BE2C (cell line): ENCODE measurements at places on chromosomes 2 and 18.

DNA sequence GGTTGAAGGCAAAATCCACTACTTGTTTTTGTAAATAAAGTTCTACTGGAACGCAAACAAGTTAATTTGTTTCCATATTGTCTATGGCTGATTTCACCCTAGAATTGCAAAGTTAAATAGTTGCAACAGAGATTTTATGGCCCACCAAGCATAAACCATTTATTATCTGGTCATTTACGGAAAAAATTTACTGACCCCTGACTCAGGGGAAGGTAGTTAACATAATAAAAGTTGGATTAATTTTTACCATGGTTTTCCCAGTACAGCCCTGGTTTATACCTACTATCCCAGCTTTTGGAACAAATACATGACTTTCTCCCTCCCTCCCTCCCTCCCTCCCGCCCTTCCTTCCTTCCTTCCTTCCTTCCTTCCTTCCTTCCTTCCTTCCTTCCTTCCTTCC lies 588.9 kb upstream of the TMEFF2 start:
- DNase-seq = no peak

DNA sequence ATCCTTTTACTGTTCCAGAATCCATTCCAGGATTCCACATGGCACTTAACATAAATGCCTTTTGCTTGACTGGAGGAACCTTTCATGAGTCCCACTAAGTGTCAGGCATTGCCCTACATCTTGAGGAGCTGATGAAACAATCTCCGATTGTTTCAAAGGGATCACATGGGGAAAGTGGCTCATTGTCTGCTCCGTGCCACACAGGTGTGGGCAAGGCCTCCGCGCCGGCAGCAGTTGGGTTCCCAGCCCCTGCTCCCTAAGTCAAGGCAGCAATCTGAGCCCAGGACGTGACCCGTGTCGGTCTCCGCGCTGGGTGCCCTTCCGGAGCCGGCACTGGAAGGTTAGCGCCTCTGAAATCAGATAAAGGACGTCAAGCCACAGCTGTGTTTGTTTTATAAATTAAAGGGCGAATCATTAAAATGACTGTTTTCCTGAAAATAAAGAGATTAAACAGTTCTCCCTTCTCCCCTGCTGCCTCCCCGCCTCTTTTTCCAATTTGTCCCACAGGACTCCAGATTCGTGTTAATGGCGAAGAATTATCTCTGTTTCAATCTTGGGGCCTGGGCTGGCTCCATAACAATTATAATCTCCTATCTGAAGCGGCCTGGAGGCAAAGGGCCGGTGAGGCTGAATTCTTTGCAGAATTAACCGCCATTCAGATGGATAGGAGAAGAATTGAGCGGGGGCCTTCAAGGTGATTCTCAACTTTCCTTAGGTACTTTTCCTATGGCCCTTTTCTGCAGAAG lies 84.3 kb upstream of the FZD7 start:
- peak; percentile 34 for DNase-seq

DNA sequence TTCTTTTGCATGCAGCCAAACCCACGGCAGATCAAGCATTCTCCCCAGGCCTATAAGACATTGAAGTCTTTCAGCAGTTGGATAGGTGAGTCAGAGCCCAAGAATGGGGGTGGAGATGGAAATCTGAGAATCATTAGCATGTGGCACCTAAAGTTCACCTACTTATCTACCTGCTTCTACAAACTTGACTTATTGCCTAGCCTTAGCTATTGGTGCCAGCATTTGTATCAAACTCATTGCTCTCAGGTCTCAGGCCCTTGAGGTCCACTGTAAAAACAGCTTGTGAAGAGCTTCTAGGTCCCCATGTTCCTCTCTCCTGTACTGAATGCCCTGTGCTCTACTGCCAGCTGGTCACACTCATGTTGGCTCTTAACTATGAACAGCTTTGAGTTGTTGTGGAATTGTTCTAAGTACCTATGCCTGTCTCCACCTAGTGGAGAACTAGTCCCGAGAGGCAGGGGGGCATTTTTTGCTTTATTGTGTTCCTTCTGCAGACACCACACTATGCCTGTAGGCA lies 278.4 kb upstream of the SPRED2 start:
- no peak for DNase-seq

DNA sequence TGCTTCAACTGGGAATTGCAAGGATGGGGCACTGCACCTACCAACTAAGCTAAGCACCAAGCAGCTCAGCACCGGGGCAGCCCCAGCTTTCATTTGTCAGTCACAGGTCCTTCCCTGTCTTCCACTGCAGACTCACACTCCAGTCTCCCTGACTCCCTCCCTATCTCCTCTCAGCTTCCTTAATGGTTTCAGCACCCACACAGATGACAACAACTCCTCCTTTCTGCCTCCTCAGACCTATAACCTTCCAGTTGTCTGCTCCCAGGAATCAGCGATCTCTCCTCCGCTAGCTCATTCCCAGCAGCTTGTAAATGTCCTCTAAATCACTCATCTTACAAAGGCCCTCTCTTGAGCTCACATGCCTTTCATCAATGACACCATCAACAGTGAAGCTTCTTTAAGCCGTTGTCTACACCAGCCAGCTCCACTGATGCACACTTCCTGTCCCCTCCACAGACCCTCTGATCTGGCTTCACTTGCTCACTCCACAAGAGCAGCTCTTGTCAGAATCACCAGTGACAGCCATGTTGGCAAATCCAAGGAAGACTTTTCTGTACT lies 32.1 kb downstream of the CLASP1 start:
- peak; percentile 5 for DNase-seq
